ENCODE measurements at places on chromosomes 1 and 21.

GRCh38 chr1:172630056-172630818 lies 28.7 kb upstream of the FASLG start:
- no peak for DNase-seq

DNA sequence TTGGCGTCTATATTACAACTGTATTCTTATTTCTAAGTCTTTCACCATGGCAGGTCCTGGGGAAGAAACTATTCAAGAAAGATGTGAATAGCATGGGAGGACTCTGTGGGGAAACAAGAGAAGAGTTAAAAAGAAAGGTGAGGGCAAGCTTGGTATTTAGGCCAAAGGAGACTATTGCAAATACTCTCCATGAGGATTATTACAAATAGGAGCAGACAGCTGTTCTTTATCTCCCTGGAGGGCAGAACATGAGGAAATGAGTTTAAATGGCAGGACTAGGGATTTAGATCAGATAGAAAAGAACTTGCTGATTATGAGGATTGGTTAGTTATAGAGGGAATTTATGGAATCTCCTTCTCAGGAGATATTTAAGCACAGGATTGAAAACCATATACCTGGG lies 186.8 kb downstream of the CDC7 start:
- DNase-seq = no peak

DNA sequence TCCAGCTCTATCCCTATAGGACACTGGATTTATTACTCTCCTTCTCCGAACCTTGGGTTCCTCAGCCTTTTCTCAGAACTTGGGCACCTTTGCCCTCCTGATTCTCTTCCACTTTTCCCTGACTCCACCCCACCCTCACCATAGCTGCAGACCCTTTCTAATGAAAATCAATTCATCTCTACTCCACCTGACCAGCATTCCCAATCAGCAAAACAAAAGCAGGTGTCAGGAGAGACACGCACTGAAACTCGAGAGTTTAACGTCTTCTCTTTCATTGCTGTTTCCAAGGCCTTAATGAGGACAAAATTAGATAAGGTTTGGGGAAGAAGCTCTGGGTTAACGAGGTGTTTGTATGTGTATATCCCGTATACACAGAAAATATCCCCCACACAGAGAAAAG lies 208.8 kb downstream of the PLPP3 start:
- no peak for DNase-seq

GRCh38 chr21:31310750-31311149 lies 33.3 kb downstream of the TIAM1 start:
- no peak for DNase-seq

- DNase-seq = no peak
Measured at GRCh38 chr1:12516741-12517140, 101.3 kb downstream of the DHRS3 start.

DNA sequence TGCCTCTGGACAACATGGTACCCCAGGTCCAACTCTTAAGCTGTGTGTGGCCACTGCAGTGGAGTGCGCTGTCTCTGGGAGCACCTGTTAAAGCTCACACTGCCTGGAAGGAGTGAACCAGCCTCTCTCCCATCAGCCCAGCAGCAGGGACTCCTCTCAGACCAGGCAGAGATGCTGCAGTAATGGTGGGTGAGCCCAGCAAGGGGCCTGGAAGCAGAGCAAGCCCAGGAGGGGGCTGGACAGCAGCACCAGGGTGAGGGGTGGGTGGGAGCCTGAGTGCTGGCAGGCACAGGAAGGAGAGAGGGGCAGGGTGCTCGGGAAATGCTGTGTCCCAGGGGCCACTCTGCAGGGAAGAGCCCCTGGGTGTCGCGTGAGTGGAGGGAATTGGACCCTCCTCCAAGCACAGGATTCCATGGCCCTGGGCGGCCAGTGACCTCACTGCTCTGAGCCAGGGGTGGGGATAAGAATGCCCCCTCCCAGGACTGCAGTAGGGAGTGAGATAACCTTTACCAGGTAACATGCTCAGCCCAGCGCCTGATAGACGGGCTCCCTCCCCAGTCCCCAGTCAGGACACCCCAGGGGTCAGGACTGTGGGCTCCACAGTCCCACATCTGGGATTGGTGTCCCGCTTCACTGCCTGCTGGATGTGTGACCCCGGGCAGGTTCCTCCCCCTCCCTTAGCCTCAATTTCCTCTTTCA lies 313.1 kb downstream of the MATN1 start:
- no peak for DNase-seq

- DNase-seq = no peak
Measured at GRCh38 chr1:79376106-79376505, 369.6 kb upstream of the ADGRL4 start.

DNA sequence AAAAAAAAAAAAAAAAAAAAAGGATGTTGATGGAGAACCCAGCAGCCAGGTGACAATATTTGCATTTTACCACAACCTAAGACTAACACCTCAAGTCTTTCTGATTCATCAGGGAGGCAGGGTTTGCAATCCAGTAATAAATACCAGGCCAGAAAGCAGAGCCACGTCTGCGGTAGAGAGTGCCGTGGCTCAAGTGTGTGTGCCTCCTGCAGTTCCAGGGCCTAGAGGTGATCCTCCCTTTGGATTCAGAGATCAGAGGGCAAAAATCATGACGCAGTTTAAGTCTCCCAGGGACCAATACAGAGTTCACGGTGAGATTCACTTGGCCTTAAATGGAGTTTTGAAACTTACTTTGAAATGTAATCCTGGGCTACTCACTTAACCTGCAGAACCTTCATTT lies 34.9 kb downstream of the TMCO4 start:
- no peak for DNase-seq

- no peak for DNase-seq
Measured at GRCh38 chr1:229999004-229999670, 67.9 kb upstream of the GALNT2 start.

DNA sequence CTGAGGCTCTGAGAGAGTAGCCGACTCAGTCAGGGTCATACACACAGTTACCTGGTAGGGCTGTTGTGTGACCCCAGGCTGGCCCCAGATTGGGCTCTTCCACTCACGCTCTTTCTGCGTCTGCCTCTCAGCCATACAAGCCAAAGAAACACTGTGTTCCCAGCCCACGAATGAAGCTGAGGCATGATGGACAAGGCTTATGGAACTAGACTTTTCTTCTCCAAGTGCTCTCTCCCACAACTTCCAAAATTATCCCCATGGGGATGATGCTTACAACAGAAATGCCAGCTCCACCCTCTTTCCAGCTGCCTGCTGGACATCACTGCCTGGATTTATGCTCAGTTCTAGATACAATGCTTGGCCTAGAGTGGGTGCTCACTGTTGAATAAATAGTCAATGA lies 102.8 kb upstream of the JUN start:
- DNase-seq = no peak

GRCh38 chr1:164748253-164748899 lies 189.4 kb downstream of the PBX1 start:
- DNase-seq = no peak

GRCh38 chr1:32398401-32398800 lies 4.2 kb upstream of the BSDC1 start:
- DNase-seq = no peak

- no peak for DNase-seq
Measured at GRCh38 chr1:221555689-221556433, 186.0 kb downstream of the DUSP10 start.

DNA sequence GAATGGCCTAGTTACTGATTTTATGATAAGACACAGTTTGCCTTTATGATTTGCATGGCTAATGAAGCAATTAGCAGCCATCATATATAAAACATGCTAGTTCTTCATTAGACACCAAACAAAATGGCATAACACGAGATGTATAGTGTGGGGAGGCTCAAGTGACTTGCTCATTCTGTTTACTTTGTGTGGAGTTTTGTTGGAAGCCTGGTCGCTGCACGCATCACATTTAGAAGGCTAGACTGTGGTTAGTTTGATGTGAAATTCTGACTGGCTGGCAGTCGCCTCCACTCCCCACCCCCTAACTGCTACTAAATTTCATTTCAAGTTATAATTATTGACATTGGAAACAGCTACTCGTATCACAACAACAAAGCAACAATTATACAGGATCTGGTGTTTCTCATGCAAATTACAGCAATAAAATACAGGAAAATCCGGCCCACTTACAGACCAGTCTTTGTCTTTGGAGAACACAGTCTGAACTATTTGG lies 356.1 kb downstream of the LMO4 start:
- no peak for DNase-seq

- no peak for DNase-seq
Measured at GRCh38 chr1:226627924-226628611, 79.5 kb downstream of the STUM start.
